Cortex of kidney (tissue), 1 donor: ENCODE measurements at places on chromosomes 1 and 21.

GRCh38 chr1:197928849-197929336 is 11.7 kb downstream of the LHX9 start:
- DNase-seq: no peak

GRCh38 chr21:39175154-39175553 is 8.1 kb downstream of the PSMG1 start:
- no peak for DNase-seq

DNA sequence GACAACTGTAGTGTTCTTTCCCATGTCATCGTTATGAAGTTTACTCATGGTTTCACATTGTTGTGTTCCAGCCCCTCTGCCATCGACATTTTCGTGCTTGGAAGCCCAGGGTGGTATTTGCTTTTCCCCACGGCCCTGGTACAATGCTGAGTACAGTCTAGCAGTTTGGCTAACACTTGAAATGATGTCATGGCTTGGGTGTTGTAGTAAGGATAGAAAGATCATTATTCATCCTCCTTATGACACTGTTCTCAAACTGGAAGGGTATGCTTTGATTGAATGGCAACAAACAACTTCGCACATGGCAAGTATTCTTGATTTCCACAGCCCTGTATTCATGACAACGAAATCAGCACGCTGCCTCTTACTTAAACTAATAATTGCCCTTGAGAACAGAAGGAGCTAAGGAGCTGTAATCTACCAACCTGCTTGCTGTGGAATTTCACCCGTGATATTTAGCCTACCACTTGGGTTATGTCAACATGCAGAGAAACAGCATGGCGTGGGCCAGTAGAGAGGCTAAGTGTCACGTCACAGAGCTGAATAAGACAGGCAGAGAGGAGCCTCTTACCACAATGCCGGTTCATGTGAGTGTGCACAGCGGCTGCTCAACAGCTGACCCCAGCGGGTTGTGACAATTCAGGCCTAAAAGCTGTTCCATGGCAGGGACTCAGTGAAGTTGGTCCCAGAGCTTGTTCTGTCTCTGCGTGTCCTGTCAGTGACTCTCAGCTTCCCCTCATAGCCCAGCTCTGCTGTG is 73.9 kb downstream of the KCNJ6 start:
- no peak for DNase-seq

DNA sequence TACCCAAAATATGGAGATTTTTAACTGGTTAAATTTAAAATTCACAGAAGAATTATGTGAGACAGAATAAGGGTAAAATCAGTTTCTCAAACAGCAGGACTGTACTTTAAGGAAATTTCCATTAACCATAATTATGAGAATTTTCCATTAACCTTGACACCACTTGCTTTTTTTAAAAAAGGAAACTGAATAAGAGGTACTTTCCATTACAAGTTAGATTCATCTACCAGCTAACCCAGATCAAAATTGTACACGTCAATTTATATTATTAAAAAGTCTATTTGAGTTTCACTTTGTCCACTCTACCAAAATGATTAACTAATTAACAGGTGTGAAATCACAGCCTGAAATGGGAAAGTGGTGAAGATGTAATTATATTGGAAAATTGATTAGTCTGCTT is 414.5 kb downstream of the DPYD start:
- DNase-seq: no peak

GRCh38 chr21:45266518-45267389 is 20.9 kb downstream of the POFUT2 start:
- DNase-seq: no peak

DNA sequence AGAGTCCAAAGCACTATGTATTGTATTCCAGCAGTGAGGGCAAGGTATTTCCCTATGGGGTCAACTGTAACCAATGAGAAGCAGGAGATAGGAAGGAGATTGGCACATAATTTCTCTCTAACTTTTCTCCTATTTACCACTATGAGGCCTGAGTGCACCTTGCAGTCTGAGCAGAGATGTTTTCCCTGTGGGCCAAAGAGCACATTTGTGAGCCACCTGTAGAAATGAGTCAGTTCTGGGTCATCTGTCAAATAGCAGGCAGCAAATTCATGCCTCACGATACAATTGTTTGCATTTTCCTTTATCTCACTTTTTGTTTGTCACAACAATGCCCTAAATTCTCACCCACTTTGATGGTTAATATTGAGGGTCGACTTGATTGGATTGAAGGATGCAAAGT is 547.2 kb upstream of the NCAM2 start:
- no peak for DNase-seq

DNA sequence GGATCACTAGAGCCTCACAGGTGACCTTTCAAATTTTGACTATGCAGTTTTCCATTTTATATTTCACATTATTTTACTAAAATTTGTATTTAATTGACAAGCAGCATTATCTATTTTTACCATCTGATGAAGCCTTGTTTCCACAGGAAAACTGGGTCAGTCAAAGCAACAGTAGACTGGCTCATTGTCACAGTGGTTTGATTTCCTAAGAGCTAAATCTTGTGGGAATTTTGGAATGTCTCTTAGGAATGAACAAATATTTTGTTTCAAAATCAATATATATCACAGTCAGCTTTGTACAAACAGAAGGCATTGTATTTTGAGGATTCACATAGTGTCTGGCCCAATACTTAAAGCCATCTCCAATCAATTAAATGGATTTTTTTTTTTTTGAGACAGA is 152.6 kb upstream of the RNPC3 start:
- DNase-seq: no peak

DNA sequence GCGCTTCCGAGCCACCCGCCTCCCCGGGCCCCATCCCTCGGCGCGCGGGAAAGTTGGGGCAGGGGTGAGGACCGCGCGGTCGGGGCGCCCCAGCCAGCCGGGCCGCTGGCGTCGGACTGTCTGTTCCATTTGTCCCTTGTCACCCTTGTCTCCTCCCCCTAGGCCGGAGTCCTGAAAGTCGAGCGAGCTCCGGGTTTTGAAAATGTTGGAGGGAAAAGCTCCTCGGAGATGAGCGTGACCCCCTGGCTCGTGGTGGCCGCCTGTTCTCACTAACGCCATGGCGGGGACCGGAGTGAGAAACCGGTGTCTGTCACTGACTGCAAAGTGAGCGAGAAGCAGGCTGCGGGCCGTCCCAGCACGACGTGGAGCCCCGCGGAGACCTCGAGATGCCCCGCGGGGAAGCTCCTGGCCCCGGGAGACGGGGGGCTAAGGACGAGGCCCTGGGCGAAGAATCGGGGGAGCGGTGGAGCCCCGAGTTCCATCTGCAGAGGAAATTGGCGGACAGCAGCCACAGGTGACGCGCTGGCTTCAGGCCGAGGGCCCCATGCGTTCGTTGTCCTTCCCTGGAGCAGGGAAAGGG is 491 bp downstream of the PER3 start:
- DNase-seq: no peak

DNA sequence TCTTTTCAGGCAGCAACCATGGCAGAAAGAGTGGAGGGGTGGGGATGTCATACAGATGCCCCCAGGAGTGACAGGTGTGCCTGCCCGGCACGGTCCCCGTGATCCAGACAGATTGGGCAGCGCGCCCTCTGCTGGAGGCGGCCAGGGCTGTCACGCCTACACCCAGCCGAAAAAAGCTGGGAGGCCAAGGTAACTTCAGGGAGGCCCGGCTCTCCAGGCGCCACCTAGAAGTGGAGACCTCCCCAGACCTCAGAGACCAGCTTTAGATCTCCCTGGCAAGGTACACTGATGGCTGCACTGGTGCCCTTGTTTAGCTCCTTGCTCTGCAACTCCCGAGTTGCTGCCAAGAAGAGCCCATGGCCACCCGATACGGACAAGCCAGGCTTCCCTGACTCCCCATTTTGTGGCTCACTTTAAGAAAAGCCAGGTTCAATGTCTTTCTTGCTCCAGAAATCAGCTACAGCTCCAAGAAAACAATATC is 6.6 kb downstream of the GOLT1A start:
- DNase-seq: no peak

DNA sequence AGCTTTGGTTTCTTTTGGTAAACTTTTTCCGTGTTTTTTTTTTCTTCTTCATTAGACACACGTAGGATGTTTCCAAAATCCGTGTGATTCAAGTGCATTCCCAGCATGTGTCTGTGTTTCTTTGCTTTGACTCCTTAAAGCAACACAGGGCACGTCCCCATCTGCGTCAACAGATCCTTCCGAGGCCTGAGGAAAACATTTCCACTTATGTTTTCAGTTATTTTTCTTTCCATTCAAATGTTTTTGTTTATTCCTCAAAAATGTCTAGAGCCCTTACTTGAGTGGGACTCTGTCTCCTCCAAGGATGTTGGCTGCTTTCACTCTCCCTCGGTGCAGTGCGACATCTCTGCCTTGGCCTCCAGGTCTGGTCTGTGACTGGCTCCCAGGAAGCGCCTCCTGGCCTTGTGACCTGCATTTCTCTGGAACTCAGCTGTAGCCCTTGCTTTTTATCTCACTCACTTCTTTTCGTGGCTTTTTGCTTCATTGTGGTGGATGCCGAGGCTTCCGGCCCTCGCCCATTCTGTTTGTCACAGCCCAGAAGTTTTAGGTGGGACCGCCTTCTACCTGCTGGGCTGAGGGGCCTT is 31.3 kb upstream of the SLC19A1 start:
- DNase-seq: no peak

DNA sequence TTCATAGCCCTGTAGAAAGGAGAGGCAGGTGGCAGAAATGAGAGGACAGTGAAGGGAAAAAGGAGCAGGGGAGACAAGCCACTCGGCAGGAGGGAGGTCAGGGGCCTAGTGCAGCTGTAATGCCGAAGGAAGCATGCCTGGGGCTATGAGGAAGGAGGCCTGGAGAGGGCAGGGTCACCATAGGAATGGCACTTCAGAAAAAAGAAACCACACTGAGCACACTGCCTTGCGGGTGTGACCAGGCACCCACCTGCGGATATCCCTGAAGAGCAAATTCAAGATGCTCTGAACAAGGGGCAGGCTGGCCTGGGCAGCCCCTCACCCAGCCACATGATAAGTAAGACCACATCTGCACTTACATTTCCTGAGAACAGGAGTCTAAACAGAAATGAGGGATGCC is 104.7 kb downstream of the JAK1 start:
- DNase-seq: no peak

- no peak for DNase-seq
Measured at GRCh38 chr21:41834252-41834925, 44.8 kb downstream of the PRDM15 start.

DNA sequence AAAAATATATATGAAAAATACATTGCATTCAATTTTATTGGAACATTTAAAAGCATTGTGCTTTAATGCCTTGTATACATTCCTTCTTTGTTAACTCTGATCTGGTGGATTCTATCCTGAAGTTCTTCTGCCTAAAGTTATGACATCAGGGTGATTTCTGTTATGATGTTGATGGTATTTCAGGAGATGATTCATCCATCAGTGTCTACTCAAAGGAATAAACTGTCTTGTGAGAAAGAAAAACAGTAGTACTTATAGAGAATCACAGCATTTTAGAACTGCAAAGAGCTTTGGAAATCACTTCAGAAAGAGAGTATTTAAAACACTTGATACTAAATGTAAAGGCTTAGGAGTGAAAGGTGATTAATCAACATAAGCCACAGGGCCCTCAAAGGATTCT is 155.7 kb downstream of the PTPRC start:
- no peak for DNase-seq

- no peak for DNase-seq
Measured at GRCh38 chr1:160544647-160545046, 21.6 kb upstream of the SLAMF6 start.

GRCh38 chr1:153770797-153771196 is 4.4 kb upstream of the SLC27A3 start:
- no peak for DNase-seq

DNA sequence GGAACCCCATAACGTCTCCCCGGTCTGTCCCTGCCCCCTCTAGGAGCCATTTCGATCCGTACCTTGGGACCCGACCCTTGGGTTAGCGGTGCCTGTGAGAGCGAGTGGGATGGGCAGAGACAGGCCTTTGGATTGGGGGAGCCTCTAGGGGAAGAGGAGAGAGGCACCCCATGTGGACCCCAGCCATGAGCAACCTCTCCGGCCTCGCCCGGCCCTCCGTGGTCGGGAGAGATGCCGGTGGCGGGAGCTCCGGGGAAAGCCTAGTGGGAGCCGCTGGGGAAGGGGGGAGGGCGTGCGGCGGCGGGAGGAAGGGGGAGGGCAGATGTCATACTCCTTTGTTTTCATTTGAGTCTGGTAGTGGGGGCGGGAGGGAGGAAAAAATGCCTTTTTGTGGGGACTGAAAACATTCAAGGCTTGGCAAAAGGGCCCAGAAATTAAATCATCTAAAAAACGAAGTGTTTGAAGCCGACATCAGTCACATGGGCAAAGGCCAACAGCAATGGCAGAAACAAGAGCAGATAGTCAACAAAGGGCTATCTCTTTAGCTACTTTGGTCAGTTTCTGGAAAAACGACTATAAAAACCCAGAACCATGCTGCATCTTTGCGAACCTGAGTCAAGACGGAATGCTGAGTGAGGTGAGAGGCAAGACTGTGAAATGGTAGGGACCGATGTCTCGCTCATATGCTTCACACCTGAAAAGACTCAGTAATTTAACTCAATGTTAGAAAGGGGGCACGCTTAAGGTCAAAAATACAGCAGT is 758 bp downstream of the PTBP2 start:
- DNase-seq: no peak

GRCh38 chr1:33088119-33088906 is 7.4 kb downstream of the AZIN2 start:
- DNase-seq: no peak

GRCh38 chr1:221527302-221527701 is 214.6 kb downstream of the DUSP10 start:
- no peak for DNase-seq

DNA sequence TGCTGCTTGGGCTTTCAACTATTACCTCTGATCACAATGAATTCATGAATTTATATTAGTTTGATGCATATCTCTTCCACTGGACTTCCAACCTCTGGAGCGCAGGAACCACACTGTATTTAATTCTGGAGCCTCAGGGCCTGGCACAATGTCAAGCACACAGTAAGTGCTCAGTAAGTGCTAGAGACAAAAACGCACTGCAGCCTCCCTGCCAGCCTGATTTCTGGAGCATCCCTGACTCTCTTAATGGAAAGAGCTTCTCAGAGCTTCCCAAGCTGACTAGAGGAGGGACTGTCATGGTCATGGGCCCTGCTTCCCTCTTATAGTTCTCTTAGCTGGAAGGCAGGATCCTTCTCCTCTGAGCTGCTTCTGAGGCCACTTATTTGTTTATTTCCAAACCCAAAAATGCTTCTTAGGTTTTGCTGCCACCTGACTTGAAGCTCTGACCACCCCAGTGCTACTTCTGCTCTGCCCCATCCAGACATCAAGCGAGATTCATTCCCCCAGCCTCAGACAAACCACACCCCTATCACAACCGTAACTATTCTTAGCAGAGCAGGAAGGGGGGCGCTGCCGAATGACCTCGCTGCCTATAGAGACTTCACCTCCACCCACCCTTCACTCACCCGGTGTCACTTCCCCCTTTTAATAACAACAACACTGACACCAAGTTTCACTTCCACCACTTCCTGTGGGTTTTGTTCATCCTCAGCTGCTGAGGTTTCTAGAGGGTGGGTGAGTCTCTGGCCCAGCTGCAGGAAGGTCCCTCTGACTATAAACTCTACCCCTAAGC is 33.6 kb downstream of the NUAK2 start:
- DNase-seq: no peak

DNA sequence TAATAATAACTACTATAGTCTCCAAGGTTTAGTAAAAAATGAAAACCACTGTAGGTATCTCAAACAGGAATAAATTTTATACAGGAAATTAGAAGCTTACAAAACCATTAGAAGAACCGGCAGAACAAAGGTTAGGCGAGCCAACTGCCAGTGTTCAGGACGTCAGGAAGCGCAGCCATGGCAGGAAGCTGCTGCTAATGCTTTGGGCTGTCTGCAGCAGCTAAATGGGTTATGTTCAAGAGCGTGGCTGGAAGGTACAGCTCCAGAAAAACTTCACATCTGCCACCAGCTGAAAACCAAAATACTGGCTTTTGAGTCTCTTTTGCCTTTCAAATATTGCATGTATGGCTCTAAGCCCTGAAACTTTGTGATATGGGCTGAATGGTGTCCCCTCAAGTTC is 35.7 kb upstream of the MYSM1 start:
- no peak for DNase-seq
